Ecto neural progenitor cell (in vitro differentiated cells): ENCODE measurements at places on chromosomes 6 and 20.

- DNase-seq = peak; percentile 26
Measured at GRCh38 chr6:169783401-169783800, 32.0 kb downstream of the ERMARD start.

DNA sequence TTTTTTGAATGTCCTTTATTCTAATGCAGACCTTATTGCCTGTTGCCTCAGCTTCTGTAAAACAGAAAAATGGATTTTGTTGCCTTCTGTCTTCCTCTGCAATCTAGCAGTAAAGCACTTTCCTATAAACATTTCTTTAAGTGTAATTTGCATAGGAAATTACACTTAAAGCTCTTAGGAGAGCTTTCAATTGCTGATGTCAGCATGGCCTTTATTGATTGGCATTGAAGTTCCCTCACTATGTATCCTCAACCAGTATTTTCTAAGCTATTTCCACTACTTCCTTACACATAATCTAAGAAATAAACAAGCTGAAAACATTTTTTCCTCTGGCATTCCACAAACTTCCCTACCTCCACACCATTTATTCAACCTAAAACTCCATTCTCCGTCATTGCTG, 22.3 kb downstream of the ADGRG6 start:
- DNase-seq = no peak

DNA sequence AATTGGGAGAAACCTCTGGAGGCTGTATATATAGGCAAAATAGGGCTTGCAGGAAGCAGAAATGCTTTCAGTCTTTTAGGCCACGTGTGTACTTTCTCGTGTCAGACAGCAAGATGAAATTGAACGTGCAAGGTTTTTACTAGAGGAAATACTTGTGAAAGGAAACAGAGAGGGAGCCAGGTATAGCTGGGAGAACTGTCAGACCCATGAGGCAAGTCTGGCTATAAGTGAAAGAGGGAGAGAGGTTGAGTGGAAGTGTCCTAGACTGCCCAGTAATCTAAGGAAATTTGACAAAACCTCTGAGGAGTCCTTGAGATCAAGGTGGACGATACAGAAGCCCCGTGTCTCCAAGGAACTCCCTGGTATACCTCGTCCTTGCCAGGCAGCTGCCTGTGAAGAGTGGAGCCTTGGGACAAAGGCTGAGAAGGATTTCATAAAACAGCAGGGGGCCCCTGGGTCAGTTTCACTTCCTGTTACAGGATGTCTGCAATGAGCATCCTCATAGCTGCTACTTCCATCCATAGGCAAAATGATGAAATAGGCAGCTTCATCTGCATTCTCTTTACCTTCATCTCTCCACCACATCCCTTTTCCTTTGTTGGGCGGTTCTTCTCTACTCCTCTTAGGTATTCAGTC, 114.4 kb upstream of the MAP3K7 start:
- DNase-seq = no peak

DNA sequence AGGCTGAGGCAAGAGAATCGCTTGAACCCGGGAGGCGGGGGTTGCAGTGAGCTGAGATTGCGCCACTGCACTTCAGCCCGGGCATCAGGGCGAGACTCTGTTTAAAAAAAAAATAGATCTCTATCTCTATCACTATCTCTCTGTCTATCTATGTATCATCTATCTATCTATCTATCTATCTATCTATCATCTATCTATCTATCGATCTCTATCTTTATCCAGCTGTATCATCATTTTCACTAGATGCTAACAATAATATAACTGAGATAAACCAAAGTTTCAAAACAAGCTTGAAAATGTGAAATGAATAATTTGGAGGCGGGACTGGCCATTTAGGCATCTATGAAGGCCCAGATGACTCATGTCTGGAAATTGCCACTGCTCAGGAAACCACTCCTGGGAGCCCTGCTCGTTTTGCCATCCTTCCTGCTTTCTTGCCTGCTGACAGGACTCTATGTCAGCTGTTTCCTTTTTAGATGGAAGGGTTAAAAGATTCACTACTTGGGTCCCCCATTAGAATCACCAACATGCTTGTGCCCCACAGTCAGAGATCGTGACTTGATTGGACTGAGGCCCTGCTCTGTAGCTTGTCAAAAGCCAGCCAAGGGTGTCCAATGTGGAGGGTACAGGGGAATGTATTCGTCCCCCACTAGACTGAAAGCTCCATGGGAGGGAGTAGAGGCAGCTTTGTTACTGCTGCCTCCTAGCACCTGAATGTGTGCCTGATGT, 61.7 kb downstream of the UTRN start:
- no peak for DNase-seq

DNA sequence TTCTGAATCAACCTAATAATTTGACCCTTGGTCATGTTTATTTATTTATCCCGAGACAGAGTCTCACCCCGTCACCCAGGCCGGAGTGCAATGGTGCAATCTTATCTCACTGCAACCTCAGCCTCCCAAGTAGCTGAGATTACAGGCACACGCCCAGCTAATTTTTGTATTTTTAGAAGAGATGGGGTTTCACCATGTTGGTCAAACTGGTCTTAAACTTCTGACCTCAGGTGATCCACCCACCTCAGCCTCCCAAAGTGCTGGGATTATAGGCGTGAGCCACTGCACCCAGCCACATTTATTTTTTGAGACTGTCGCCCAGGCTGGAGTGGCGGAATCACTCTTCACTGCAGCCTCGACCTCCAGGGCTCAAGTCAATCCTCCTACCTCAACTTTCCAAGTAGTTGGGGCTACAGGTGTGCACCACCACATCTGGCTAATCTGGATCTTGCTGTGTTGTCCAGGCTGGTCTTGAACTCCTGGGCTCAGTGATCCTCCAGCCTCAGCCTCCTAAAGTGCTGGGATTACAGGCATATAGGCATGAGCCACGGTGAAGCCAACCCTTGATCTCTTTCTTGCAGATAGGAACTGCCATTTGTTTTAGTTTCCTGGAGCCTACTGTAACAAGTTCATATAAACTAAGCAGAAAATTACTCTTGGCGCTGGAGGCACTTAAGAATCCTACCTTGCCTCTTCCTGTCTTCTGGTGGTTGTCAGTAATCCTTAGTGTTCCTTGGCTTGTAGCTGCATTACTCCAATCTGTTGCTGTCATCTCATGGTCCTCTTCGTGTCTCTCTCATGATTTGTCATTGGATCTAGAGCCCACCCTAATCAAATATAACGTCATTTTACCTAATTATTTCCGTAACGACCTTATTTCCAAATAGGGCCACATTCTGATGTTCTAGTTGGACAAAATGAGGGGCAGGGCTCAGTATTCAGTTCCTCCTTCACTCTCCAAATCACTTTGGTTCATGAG, 2.3 kb downstream of the RPS18 start:
- DNase-seq = no peak

GRCh38 chr6:127279815-127280214, 13.2 kb downstream of the RNF146 start:
- no peak for DNase-seq

- DNase-seq = peak; percentile 89
Measured at GRCh38 chr20:19583532-19584175, 174.4 kb upstream of the RIN2 start.

GRCh38 chr6:158387036-158387435, 74.8 kb downstream of the TULP4 start:
- no peak for DNase-seq

- no peak for DNase-seq
Measured at GRCh38 chr6:26086211-26086610, 1.0 kb upstream of the HFE start.

GRCh38 chr20:10524034-10524476, 89.0 kb downstream of the SLX4IP start:
- peak; percentile 71 for DNase-seq

DNA sequence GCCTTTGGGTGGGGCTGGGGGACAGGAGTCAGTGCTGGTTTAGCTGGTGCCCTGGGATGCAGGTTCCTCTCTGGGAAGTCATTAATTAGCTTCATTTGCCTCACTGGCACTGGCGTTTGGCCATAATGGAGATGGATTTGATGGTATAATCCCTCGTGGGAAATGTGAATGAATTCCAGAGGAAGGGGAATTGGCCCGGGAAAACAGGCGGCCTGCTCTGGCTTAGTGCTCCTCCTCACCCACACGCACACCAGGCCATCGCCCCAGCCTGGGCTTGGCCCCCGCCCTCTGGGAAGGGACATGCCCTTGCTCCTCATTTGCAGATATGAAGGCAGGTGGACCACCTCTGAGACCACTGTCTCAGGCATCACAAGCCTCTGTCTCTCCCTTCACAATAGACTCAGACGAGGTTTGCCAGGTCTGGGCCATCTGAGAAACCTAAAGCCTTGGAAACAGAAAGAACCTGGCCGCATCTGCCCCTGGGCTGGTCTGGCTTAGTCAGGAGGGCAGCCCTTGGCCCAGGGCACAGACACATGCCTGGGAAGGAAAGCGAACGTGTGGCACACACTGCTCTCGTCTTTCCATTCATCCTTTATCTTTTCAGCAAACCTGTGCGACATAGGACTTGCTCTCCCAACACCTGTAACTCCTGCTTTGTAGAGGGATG, 199.2 kb upstream of the CDH4 start:
- DNase-seq = no peak

DNA sequence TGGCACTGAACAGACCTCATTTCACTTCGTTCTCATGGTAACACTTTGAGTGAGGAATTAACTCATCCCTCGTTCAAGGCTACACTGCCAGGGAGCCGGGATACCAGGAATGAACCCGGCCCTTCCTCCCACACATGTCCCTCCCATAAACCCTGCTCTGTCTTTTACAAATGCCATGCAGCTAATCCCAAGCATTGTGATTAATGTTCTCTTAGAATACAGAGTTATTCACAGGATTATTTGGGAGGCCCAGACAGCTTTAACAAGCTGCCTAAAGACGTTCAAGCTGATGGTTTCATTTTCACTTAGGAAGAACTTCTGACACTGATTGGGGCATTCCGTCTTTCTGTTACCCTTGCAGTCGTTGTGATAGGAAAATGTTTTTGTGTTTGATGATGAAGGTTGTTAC, 42.5 kb upstream of the CD83 start:
- no peak for DNase-seq

- peak; percentile 72 for DNase-seq
Measured at GRCh38 chr20:56247954-56248782, at the start of gene MC3R. Gene MC3R, plus strand, starts transcription at chr20:56248732. Its CDS starts 112 bp downstream, at chr20:56248844.

DNA sequence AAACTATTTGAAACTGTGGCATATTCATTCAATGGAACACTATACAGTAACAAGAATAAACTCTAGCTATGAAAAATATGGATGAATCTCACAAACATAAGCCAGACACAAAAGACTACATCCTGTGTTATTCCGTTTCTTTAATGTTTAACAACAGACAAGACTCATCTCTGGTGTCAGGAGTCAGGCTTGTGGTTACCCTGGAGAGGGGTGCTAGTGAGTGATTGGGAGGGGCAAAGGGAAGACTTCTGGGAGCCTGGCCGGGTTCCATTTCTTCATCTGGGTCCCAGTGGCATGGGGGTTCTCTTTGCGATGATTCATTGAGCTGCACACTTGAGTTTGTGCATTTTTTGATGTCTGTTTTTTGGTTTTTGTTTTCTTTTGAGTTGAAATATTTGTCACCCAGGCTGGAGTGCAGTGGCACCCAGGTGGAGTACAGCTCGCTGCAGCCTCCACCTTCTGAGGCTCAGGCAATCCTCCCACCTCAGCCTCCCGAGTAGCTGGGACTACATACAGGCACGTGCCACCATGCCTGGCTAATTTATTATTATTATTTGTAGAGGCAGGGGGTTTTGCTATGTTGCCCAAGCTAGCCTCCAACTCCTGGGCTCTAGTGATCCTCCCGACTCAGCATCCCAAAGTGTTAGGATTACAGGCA, 21.2 kb upstream of the TTPAL start:
- no peak for DNase-seq

DNA sequence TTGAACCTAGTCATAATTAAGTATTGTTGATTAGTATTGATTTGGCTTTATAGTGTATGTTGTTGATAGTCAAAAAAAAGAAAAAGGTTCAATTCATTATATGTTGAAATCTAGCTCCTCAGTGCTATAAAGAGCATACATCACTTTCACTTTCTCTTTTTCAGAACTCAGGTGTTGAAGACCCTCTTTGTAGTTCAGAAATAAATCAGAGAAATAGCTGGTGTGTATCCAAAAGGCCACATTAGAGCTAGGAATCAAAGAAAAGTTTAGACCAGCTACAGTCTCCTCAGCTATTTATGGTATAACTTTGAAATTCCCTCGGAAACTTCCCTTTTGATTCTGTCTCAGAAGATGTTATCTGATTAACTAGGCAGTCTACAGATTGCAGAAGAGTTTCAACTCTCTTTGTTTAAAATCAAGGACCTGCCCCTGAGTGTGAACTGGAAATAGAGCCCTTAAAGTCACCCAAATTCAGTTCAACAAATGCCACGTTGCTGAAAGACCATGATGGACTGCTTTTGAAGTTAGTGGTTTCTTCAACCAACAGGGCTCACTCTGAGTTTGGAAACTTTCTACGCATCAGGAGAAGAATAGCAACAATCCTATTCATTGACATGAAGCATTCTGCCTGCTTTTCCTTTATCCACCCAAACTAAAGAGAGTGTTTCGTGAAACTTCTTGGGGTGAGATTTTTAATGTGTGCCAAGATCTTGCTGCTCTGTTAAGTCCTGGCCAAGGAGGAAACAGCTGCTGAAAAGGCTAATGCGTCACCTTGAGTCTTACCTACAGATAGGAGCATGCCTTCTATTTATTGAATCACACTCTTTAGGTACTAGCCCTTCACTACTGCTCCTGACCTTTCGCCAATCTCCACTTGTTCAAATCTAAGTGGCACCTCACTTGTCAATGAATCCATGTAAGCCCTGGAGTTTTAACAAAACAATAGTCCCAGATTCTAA, 111.7 kb downstream of the TNFRSF21 start:
- no peak for DNase-seq

GRCh38 chr6:149508485-149508884, 23.7 kb upstream of the ZC3H12D start:
- DNase-seq = no peak

GRCh38 chr6:71473926-71474325, 185.3 kb downstream of the OGFRL1 start:
- no peak for DNase-seq

DNA sequence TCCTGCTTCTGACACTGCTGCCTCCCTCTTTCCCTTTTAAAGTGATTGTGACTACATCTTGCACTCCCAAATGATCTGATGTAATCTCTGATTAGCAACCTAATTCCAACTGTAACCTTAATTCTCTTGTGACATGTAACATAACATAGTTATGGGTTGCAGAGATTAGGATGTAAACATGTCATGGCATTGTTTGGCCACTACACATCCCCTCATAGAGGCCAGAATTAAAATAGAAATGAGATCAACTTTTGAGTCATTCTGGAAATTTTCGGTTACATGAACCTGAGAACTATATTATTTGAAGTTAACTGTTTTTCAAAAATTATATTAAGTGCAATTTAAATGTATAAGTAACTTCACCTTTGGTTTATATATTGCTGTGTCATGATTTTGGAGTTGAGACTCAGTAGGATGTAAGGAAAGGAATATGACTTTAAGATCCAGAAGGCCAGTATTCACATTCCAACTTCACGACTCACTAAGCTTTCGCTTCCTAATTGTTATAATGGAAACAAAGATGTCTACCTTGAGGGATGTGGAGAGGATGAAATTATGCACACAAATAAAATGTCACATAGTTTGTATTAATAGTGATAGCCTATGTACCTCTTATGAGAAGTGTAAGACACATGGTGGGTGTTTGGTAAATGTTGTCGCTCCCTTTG, 611.9 kb upstream of the MAP3K7 start:
- DNase-seq = no peak
